GM23338 (cell line): ENCODE measurements at places on chromosomes 2 and 18. TPM values are rescaled to one million over a fixed set of nuclear protein-coding genes. Genes with fewer than 3 reads are reported as not detected.
A peak's percentile ranks its signal among the peaks of the same experiment; 100 is the strongest.

DNA sequence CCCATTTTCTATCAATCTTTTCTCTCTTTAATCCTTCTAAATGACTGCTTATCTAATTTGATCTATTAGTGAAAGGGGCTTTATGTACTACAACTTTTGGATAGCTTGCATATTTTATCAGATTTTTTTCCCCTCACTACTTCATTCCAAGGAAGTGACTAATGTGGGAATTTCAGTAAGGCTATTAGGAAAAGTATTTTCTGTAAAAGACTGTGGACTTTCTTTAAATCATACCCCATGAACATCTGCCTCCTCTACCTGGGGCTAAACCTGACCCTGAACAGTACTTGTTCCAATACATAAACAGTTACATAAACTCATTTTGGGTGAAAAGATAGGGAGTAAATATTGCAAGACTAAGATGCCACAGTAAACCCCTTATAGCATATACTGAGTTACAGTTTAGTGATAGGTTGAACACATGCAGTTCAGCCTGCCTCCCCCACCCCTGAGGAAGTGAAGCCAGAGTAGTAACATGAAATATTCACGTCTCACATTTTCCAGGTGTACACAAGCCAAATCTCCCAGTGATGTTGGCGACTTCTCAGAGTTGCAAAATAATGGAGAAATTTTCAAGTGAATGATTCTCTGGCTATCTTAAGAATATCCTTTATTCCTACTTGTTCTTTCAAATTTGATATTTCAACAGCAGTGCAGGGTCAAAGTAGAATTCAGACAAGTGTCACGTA is 590.9 kb upstream of the ZEB2 start:
- DNase-seq: no peak

DNA sequence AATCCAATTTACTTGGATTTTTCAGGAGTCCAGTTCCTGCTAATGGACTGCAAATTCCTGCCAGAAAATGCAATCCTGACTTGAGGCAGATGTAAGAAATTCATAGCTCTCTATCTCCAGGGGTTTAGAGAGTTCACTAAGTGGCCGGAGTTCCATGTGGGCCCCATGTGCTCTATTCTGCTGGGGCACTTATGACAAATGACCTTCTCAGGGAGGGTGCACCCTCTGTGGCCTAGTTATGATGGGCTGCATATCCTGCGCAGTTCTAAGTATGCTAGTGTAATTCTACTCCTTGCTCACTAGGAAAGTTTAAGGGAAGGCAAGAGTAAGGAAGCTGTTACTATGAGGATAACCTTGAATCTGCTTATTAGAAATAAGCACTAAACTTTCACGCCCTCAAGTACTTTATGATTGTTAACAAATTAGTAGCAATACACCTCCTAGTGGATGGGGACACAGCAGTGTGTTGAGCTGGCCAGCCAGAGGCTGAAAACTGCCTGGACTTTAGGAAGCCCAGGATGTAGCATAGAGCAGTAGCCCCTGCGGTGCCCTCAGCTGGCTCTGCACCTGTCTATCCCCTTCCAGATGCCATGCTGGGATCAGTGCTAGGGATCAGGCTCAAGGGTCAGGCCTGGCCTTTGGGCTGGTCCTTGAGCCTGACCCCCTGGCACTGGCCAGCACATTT is 14.4 kb downstream of the SMYD1 start:
- no peak for DNase-seq

GRCh38 chr2:38622210-38622609 is 19.5 kb upstream of the HNRNPLL start:
- DNase-seq: no peak

- no peak for DNase-seq
Observed at GRCh38 chr2:96647681-96648080, 5.1 kb downstream of the FER1L5 start.

DNA sequence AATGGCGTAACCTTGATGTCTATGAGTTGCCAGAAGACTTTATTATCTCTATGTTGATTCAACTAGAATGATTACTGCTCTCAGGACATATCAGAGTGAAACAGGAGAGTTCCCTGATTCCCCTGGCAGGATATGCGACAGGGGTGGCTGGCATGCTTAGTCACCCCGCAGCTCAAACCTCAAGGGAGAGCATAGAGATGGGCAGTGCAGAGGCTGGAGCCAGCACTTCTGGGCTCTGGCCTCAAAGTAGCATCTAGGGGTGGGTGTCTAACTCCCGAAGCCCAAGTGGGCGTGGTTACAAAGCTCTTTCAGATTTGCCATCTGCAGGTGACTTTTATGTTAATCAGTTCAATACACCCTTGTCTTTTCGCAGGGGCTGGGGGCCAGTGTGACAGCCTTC is 391.6 kb downstream of the ADCYAP1 start:
- peak; percentile 21 for DNase-seq

- DNase-seq: no peak
Observed at GRCh38 chr2:16420421-16420820, 245.2 kb downstream of the CYRIA start.

DNA sequence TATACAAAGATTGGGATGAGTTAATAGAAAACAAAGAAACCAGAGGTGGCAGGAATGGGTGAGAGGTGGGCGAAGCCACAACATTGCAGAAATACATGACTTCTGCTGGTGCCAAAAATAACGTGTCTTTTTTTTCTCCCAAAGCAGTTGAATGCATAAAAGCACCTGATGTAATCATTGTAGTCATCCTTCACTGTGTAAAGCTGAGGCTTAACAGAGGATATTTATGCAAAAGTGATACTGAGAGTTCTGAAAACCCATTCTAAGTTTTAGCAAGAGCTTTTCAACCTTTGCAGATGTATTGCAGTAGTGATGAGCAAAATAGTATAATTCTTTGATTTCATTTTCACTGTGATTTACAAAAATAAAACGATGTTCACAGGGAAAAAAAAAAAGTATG is 173.0 kb downstream of the PTGR3 start:
- DNase-seq: no peak

GRCh38 chr2:148721991-148722777 is 77.6 kb downstream of the EPC2 start:
- DNase-seq: no peak

DNA sequence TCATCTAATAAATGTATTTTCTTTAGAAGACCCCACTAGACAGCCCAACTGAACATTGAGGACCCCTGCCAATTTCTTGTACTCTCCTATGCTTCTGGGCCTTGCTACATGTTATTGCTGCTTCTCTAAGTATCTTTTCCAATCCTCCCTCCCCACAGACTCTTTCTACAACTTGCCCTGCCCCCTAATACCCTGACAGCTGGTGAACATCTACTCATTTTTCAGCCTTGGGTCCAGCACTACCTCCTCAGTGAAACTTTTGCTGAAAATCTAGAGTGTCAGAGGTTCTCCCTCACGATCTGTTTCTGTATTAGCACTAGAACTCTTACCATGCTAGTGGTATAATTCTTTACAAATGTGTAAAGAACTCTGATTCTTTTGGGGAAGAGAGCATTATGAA is 106.8 kb upstream of the SIX3 start:
- DNase-seq: no peak

DNA sequence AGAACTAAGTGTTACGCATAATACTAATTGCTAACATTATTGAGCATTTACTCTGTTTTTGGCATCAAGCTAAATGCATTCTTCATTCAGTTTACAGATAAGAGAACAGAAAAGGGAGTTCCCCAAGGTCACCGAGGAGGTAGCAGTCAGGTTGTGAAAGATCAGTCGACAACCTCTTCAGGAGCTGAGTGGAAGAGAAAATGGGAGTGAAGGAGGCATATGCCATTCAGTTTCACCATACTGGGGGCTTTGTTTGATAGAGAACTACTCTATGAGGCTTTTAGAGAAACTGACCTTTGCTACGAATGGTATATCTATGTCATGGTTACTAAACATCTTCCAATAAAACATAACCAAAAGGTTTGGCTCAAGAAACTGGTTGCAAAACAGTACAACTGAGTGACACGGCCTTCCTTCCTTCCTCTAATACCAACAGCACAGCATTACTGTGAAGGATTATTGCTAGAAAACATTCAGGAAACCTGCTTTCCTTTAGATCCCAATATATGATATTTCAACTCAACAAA is 112.1 kb downstream of the RBMS1 start:
- no peak for DNase-seq

DNA sequence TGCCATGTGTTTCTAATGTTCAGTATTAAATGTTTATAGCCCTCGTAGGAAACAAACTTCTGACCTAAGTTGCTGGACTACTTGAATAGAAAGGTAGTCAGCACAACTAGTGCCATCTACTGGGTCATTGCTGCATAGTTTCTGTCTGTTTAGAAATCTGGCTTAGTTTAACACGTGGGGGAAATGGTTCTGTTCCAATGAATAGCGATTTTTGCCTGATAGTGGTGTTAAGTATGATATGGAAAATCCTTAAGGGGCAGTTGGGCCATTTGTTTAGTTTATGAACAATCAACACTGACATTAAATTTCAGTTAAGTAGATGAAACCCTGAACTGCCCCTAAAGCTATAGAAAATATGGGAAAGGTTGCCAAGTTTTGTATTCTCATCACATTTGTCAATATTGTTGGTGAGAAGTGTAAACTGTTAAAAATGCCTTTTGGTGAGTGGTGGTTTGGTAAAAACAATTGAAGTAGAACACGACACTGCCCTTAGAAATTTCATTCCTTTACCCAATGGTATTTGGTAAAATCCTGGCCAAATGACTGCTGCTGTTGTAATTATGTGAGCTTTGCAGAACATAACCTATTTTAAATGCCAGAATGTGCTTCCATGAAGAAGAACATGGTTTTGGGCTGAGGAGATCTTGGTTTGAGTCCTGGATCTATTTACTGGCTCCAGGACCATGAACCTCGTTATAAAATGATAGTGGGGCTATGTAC is 13.2 kb downstream of the NABP1 start:
- DNase-seq: peak; percentile 73

- DNase-seq: no peak
Observed at GRCh38 chr2:2251255-2251654, 79.8 kb downstream of the MYT1L start.

DNA sequence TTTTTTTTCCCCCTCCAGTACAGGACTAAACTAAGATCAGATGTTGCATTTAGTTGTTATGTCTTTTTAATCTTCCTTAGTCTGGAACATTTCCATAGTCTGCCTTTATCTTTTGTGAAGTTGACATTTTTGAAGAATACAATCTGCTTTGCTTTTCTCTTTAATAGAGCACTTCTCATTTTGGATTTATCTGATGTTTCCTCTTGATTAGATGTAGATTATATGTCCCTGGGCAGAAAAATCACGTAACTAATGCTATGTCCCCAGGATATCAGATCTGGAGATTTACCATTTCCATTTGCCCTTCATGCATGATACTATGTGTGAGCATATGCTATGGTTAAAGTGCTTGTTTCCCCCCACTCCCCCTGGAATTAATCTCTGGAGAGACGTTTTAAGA is 6.2 kb downstream of the ZNF638 start:
- DNase-seq: no peak

- DNase-seq: no peak
Observed at GRCh38 chr2:145812165-145812554, 1292.2 kb upstream of the ZEB2 start.

GRCh38 chr18:25230658-25231326 is 121.2 kb downstream of the ZNF521 start:
- DNase-seq: no peak

DNA sequence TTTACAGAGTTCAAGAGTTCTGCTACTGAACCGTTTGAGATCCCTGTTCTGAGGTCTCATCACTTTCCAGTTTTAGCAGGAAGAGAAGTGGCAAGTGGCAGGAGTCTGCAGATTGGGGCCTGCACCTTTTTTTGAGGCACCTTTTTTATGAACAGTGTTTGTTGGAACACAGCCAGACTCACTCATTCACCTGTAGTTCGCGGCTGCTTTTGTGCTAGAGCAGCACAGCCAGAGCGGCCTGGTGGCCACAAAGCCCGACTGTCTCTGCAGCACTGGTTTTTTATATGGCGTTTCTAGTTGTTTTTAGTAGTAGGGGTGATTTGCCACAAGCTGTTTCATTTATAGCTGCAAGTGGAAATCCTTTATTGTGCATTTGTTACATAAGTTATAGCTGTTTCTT is 8.6 kb downstream of the ACP1 start:
- no peak for DNase-seq

DNA sequence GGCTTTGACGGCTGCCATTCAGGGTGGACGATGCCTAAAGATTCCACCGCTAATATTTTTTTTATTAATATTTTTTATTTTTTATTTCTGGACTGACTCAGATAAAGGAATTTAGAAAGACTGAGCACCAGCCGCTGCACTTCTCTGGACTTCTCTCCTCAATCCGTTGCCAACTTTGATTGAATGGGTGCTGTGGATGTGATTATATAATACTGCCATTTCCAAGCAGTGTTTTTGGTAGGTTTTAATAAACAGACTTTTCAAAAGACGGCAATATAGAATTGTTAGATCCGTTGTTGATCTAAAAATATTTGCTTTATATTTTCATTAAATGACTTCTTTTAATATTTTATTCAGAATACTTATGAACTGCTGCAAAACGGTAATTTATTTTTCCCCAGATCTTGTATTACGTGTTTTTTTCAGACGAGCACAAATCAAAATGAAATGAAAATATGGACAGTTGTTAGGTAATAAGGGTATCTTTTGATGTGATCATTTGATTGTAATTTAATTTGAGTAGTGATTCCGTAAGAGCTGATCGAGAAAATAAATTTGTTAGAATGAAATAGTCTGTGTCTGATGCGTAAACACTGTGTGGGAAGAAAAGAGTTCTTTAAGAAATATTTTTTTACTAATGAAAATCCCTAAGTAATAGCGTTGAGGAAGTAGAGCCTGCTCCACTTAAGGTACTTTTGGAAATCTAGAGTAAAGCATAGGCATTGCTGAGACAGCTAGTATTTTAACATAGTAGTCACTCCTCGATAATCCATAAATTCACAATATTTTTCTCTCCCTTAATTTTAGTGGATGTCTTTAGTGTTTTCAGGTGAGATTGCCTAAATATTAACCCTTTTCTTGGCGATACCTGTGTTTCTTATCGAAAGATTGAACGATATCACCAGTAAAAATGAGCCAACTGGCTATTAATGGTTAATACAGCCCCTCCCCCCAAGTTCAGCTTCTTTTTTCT is 4.4 kb downstream of the POU3F3 start:
- DNase-seq: no peak

ZSWIM2 gene
- not detected in 2 replicates for total RNA-seq

PLGLB1 gene
- total RNA-seq: 0.27 and 0.80 TPM in 2 replicates

CPO gene
- 0.94 TPM in 1 of 2 replicates, not detected in the other for total RNA-seq

RAB27B gene
- total RNA-seq: 0.31 and 0.56 TPM in 2 replicates

CAVIN2 gene
- 0.07 TPM in 1 of 2 replicates, not detected in the other for total RNA-seq

GATA6 gene
- not detected in 2 replicates for total RNA-seq

B3GNT7 gene
- total RNA-seq: 78.1 and 89.4 TPM in 2 replicates

IGFBP2 gene
- total RNA-seq: 309 and 364 TPM in 2 replicates

CNTNAP5 gene
- 0.08 and 0.49 TPM in 2 replicates for total RNA-seq

CD207 gene
- not detected in 2 replicates for total RNA-seq

GNLY gene
- not detected in 2 replicates for total RNA-seq

DNER gene
- total RNA-seq: 7.1 and 8.8 TPM in 2 replicates

FAHD2B gene
- 28.6 and 32.4 TPM in 2 replicates for total RNA-seq

COPS8 gene
- 130 and 143 TPM in 2 replicates for total RNA-seq

STARD6 gene
- total RNA-seq: not detected in 2 replicates
